ENCODE measurements at places on chromosomes 3 and 15. TPM values are rescaled to one million over a fixed set of nuclear protein-coding genes. Genes with fewer than 3 reads are reported as not detected.
A peak's percentile ranks its signal among the peaks of the same experiment; 100 is the strongest.

GRCh38 chr3:136789976-136790375 lies 28.9 kb upstream of the SLC35G2 start:
- no peaks in the 10 kb centered on the region for H3K27me3 ChIP-seq
- no peak for DNase-seq
- peaks cover 11% of the 10 kb centered on the region for H3K4me1 ChIP-seq
- no peak overlapping the region for H3K4me3 ChIP-seq
- no peak overlapping the region for H3K27ac ChIP-seq
- no peaks in the 10 kb centered on the region for H3K36me3 ChIP-seq

Gene XCR1
- 0.01 TPM for polyA plus RNA-seq

DNA sequence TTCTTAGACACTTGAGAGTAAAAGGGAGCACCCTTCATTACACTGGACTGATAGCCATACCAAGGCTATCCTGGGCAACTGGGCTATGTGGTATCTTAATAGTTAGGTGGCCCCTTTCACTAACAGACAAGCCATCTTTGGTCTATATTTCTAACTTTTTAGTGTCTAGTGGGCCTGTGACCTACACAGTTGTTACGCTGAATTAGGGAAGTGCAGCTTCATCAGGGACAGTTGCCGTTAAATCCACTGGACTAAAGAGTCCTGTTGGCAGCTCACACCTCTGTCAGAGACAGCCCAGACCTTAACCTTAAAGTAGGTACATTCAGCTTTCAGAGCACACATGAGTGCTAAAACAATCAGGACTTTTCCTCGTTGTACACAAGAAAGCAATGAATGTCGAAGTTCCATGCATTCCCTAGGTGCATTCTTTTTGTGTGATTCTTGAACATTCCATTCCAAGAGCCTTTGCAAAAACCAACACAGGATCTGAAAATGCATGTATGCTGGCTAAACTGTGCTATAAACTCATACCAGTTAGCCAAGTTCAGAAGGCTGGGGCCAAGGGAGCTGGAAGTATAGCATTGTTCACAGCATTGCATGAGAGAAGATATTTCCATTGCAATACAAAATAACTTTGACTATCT lies 230.2 kb upstream of the EIF1B start:
- H3K4me3 ChIP-seq: no peak overlapping the region
- H3K27ac ChIP-seq: peak overlapping the region; percentile 5
- peaks cover 17% of the 10 kb centered on the region for H3K4me1 ChIP-seq

GRCh38 chr3:194109192-194109863 lies 26.6 kb upstream of the HES1 start:
- no peak overlapping the region for H3K4me3 ChIP-seq
- H3K36me3 ChIP-seq: no peaks in the 10 kb centered on the region
- DNase-seq: no peak
- no peak overlapping the region for H3K27ac ChIP-seq
- peaks cover 22% of the 10 kb centered on the region for H3K27me3 ChIP-seq

- H3K4me3 ChIP-seq: no peak overlapping the region
- no peak overlapping the region for H3K27ac ChIP-seq
- no peaks in the 10 kb centered on the region for H3K27me3 ChIP-seq
- peaks cover 1% of the 10 kb centered on the region for H3K4me1 ChIP-seq
- H3K36me3 ChIP-seq: peaks cover 52% of the 10 kb centered on the region
- DNase-seq: no peak
Measured at GRCh38 chr3:52210550-52211046, 12.6 kb downstream of the ALAS1 start.

DNA sequence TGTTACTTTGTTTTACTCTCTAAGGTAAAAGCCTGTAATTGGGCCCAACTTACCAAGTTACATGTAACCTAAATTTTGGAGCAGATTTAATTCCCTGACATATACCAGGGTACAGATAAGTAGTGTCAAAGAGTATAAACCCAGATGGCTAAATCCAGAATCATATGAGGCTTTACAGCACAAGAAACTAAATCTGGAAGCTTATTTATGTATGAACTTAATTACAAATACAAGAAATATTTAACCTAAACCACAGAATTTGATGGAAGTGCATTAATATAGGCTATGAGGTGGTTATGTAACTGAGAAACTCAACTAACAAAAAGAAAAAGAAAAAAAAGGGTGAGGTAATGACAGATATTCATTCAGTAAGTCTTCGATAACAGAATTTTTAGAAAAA lies 930.2 kb upstream of the ALCAM start:
- no peaks in the 10 kb centered on the region for H3K36me3 ChIP-seq
- no peak for DNase-seq
- H3K27ac ChIP-seq: no peak overlapping the region
- H3K27me3 ChIP-seq: no peaks in the 10 kb centered on the region
- no peak overlapping the region for H3K4me3 ChIP-seq

Gene STAC
- 7.7 TPM for polyA plus RNA-seq

Gene TRMT10C
- 25.6 TPM for polyA plus RNA-seq

Gene SLC6A11
- 9.4 TPM for polyA plus RNA-seq

- peaks cover 13% of the 10 kb centered on the region for H3K4me1 ChIP-seq
- H3K36me3 ChIP-seq: no peaks in the 10 kb centered on the region
- no peaks in the 10 kb centered on the region for H3K27me3 ChIP-seq
- DNase-seq: peak; percentile 26
Measured at GRCh38 chr3:87333393-87333892, 57.1 kb upstream of the POU1F1 start.

DNA sequence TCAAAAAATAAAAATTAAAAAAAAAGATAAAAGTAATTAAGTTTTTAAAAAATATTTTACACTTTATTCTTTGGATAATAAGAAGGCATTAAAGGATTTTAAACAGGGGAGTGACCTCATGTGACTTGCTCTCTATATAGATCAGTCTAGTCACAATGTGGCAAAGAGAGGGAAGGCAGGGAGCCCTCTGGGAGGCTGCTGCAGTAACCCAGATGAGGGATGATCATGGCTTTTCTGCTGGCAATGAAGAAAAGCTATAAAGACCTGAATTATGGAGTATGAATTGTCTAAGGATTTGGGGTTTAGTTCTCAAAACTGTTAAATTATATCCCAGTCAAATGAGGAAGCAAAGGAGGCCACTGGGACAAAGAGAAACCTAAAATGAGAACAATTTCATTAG lies 58.1 kb downstream of the SUMF1 start:
- H3K36me3 ChIP-seq: peaks cover 2% of the 10 kb centered on the region
- H3K27ac ChIP-seq: no peak overlapping the region
- DNase-seq: no peak
- H3K4me1 ChIP-seq: peaks cover 4% of the 10 kb centered on the region
- H3K27me3 ChIP-seq: no peaks in the 10 kb centered on the region

DNA sequence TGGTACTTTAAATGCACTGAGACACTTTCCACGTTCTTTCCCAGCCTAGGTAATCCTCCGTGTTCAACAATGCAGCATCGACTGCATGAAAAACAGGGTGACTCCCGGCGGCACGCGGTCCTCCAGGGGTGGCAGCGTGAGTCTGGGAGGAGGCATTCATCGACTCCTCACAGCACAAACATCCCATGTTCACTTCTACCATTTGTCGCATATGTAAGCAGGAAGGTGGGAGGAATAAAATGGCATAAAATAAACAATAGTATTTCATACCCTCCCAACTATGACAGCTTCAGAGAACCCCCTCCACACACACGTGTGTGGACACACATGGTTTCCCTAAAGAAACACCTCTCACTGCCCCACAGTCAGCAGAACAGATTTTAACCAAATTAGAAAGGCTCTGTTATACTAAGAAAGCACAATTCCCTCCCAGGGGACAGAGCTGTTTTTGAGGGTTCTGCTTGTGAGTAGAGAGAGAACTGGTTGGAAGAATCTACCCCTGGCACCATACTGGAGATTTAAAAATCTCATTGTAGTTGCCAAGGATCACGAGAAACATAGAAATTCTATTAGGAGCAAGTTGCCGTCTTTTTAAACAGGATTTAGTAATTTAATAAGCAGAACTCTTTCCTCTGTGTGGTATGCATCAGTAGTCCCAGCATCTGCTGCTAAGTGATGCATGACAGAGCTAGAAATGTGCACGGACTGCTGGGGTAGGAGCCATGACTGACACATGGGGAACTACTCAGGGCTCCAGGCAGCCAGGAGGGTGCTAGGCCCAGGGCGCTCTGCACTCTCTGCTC lies 6.0 kb downstream of the FAM43A start:
- DNase-seq: no peak
- H3K27me3 ChIP-seq: peaks cover 19% of the 10 kb centered on the region
- no peaks in the 10 kb centered on the region for H3K36me3 ChIP-seq
- no peak overlapping the region for H3K4me3 ChIP-seq

GRCh38 chr15:85488997-85489396 lies 108.6 kb downstream of the AKAP13 start:
- H3K4me1 ChIP-seq: peaks cover 6% of the 10 kb centered on the region
- H3K27ac ChIP-seq: no peak overlapping the region
- no peak overlapping the region for H3K4me3 ChIP-seq
- no peaks in the 10 kb centered on the region for H3K27me3 ChIP-seq
- DNase-seq: no peak

DNA sequence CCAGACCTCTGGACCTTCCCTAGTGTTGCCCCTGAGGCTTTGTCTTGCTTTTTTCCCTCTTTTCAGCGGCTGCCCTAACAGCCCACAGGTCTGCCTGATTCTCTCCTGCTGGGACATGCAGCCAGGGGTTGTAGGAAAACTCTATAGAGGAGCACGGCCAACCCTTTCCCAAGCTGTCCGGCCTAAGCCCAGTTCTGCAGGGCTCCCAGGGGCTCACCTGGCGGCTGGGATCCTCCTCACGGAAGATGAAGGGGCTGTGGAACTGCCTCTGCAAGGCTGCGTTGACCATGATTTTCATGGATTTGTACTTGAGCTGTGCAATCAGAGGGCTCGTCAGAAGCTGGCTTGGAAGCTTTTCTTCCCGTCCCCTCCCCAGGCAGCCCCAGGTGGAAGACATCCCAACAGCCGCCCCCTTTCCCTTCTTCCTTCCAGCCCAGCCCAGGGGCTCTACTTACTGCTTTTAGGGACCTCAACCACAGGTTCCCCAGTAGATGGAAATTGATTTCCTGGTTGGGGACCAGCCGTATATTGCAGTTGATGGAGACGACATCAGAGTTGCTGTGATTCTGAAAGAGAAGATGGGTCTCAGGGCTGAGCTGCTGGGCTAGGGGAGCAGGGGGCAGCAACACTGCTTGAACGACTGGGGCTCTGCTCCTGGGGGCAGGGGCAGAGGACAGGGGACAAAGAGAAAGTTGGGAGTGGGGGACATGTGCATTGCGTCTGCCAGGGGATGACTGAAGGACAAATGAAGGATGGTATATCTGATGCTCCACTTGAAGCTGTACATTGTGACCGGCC lies 29.8 kb downstream of the FEM1B start:
- H3K27me3 ChIP-seq: peaks cover 12% of the 10 kb centered on the region
- no peaks in the 10 kb centered on the region for H3K36me3 ChIP-seq
- no peak for DNase-seq
- peaks cover 25% of the 10 kb centered on the region for H3K4me1 ChIP-seq

DNA sequence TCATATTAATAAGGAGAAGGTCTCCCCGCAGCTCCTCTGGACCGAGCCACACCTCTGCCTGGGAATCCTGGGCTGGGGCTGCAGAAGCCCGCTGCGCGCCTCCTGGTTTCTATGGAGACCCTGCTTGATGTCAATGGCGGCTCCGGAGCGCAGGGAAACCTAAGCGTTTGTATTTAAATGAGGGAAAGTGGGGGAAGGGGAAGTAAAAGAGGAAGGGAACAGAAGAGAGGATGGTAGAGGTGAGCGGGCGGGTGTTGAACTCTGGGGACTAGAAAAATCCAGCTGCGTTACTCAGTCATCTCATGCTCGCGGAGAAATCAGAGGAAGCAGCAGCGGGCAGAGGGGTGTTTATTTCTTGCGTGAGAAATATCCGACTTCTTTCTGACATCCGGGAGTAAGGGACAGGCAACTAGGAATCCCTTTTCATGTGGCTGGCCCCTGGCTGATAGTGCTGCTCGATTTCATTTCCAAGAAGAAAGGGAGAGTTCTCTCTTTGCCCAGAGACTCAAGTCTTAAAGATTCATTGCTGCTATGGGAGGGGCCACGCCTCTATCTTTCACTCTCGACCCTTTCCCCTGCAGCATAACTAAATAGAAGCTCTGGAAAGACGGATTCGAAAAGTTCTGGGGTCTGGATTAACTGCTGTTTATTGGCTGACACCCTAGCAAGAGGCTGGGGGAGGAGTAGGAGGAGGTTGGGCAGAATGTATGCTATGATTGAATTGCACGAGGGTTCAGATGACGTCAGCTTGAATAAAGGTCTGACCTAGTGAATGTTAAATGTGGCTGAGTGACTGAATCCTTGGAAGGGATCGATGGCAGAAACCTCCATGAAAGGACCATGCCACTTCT lies 110.5 kb upstream of the GAP43 start:
- no peaks in the 10 kb centered on the region for H3K36me3 ChIP-seq
- H3K27ac ChIP-seq: no peak overlapping the region
- peaks cover 7% of the 10 kb centered on the region for H3K27me3 ChIP-seq
- H3K4me3 ChIP-seq: peak overlapping the region; percentile 20

DNA sequence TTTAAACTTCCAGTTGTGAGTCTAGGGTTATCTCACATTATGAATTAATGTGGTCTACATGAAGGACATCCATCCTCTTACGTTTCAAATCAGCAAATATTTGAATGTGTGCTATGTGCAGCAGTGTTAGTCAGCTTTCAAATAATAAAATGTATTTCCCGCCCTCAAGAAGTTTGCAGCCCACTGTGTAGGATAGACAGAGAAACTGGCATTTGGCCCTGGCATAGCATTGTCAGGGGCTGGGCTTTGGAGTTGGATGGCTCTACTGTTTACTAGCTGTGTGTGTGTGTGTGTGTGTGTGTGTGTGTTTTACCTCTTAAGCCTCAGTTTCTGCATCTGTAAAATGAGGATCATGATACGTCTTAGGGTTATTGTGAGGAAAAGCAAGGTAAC lies 400.5 kb upstream of the C2CD4B start:
- no peak overlapping the region for H3K4me3 ChIP-seq
- H3K27ac ChIP-seq: no peak overlapping the region
- H3K4me1 ChIP-seq: peaks cover 7% of the 10 kb centered on the region
- H3K27me3 ChIP-seq: no peaks in the 10 kb centered on the region
- H3K36me3 ChIP-seq: no peaks in the 10 kb centered on the region

DNA sequence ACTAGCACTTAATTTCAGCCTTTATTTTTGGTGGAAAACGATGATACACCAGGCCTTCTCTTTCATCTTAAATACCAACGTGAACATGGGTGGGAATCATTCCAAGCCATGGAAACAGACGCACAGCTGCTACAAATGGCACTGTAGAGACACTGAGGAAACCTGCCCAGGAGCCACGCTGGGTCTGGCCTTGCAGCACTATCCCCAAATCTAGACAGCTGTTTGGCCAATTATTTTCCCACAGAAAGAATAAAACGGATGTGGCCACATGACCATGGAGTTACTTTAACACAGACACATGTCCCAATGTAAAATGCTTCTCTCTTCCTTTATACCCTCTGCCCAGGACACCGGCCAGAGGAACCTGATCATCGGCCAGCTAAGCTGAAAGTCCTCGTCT lies 83.6 kb upstream of the OCA2 start:
- H3K4me1 ChIP-seq: no peaks in the 10 kb centered on the region
- no peak overlapping the region for H3K27ac ChIP-seq

- H3K27me3 ChIP-seq: no peaks in the 10 kb centered on the region
- no peak overlapping the region for H3K4me3 ChIP-seq
- no peaks in the 10 kb centered on the region for H3K4me1 ChIP-seq
- no peak for DNase-seq
- H3K27ac ChIP-seq: no peak overlapping the region
Measured at GRCh38 chr3:114307222-114307830, 13.5 kb downstream of the TIGIT start.

GRCh38 chr3:50674349-50675178 lies at the start of gene DOCK3:
DOCK3 (plus strand) TSS chr3:50674927; CDS start chr3:50675264, 337 bp downstream.
- peak within 1 kb of the TSS; percentile 24 for H3K4me3 ChIP-seq
- no peaks in the 10 kb centered on the region for H3K4me1 ChIP-seq
- DNase-seq: no peak
- no peaks in the 10 kb centered on the region for H3K36me3 ChIP-seq
- no peak within 1 kb of the TSS for H3K27ac ChIP-seq

GRCh38 chr3:119418641-119419040 lies 44.8 kb downstream of the TMEM39A start:
- H3K27me3 ChIP-seq: no peaks in the 10 kb centered on the region
- H3K4me1 ChIP-seq: no peaks in the 10 kb centered on the region
- H3K4me3 ChIP-seq: no peak overlapping the region
- no peak for DNase-seq

Data from keratinocyte (primary cell).